Stimulated activated CD8-positive, alpha-beta memory T cell treated with anti-CD3 and anti-CD28 coated beads, Interleukin-12 subunit alpha, Interleukin-12 subunit beta, amount 100 ng/mL, for 4 hours (primary cell): ENCODE measurements at places on chromosomes 1 and 21.

- no peak for DNase-seq
These were observed 32.5 kb downstream of the ZNF648 start for GRCh38 chr1:182029002-182029378.

- no peak for DNase-seq
These were observed 109.2 kb downstream of the FAM78B start for GRCh38 chr1:166057650-166058049.

GRCh38 chr1:84433258-84434080 is 35.2 kb downstream of the DNASE2B start:
- DNase-seq = no peak

- no peak for DNase-seq
These were observed 58.8 kb upstream of the ZNF644 start for GRCh38 chr1:91080650-91081049.

DNA sequence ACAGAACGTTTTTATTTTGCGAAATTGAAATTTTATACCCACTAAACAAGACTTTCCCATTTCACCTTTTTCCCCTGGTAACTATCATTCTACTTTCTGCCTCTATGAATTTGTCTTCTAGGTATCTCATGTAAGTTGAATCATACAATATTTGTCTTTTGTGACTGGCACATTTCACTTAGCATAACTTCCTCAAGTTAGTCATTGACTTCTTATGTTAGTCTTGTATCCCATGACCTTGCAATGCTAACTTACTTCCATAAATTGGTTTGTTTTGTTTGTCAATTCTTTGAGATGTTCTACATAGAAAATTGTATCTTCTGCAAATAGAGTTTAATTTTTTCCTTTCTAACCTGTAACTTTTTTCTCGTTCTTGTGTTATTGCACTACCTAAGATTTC is 26.9 kb downstream of the SH3BP5L start:
- no peak for DNase-seq

GRCh38 chr1:54200519-54200997 is 591 bp downstream of the MRPL37 start:
- DNase-seq = no peak

GRCh38 chr1:28822799-28823198 is 10.8 kb downstream of the OPRD1 start:
- no peak for DNase-seq

DNA sequence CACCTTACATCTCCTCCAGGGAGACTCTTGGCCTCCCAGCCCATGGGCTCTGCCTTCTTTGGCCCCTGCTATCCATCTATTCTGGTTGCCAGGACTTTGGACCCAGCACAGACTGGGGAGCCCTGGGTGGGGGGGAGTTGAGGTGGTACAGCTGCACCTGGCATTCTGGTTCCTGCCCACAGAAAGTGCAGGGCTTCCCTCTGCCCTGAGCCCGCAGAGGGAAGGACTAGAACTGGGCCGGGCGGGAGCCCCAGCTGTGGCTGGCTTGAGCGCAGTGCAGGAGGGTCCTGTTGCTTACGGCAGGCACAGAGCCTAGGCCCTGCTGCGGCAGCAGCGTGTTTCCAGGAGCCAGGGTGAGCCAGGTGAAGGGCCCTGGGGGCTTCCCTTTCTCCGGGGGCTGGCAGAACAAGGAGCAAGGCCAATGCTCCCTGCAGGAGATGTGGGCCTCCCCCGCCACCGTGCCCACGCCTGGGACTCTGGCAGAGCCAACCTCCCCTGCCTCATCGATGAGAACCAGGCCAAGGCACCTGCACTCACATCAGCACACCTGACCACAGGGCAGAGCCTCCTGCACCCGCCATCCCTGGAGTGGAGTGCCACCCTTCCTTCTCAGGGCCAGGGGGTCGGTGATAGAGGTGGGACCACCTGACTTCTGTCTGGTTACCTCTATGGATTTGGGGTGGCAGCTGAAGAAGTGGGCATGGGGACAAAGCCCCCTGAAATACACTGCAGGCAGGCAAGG is 16.1 kb downstream of the PARS2 start:
- DNase-seq = no peak

- DNase-seq = no peak
These were observed 1.0 kb downstream of the FTCD start for GRCh38 chr21:46154155-46154954.

DNA sequence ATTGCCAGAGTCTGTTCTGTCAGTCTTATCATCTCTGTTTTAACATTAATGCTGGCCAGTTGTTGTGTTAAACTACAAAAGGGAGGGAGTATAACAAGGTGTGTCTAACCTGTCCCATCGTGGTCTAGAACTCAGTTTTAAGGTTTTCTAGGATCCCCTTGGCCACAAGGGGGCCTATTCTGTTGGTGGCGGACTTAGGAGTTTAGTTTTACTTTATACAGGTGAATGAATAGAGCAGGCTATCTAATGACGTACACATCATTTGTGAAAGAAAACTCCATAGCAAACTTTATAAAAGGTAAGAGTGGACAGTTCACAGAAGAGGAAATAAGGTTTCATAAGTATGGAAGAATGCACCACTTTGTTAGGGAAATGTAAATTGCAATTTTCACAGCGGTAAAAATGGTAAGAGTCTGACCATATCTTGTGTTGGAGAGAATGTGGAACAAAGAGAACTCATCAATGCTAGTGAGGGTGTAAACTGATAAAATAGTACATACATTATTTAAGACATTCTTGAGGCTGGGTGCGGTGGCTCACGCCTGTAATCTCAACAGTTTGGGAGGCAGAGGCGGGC is 2.5 kb upstream of the ATF6 start:
- DNase-seq = no peak

- no peak for DNase-seq
These were observed 6.6 kb upstream of the AZIN2 start for GRCh38 chr1:33074193-33074945.

DNA sequence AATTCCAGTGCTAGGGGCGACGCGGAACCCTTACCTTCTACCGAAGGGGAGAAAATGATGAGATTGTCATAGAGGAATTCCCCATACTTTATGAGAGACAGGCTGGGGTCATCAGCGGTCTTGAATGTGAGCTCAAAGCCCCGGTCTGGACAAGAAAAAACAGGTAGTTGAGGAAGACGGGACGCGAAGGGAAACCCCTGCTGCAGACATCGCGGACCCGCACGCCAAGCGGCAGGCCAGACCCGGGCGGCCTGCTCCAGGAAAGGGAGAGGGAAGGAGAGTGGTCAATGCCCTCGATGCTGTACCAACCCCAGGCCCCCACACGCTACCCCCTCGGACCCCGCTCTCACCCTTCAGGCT is 342 bp downstream of the DDOST start:
- no peak for DNase-seq

- DNase-seq = peak; percentile 83
These were observed 34.4 kb downstream of the SLC2A1 start for GRCh38 chr1:42924082-42924850.

- DNase-seq = no peak
These were observed 107.0 kb upstream of the TSPAN2 start for GRCh38 chr1:115196296-115196695.

GRCh38 chr21:15671188-15671587 is 58.6 kb upstream of the USP25 start:
- no peak for DNase-seq

GRCh38 chr1:210233495-210234328 is 1.1 kb downstream of the SERTAD4 start:
- no peak for DNase-seq

DNA sequence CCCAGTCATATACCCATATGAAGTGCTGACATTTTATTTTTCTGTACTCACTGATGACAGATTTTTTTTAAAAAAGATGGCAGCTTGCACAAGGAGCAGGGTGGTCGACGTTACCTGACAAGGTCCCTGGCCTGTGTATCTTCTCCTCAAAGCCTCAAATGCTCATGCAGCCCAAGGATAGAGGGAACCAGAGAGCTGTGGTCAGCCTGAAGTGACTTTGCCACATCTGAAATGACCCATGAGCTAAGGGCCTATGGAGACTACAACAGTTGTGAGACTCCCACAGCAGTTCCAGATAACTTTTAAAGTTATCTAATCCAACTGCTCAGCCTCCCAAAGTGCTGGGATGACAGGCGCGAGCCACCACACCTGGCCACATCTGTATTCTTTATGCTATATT is 131.1 kb downstream of the GLUL start:
- no peak for DNase-seq

DNA sequence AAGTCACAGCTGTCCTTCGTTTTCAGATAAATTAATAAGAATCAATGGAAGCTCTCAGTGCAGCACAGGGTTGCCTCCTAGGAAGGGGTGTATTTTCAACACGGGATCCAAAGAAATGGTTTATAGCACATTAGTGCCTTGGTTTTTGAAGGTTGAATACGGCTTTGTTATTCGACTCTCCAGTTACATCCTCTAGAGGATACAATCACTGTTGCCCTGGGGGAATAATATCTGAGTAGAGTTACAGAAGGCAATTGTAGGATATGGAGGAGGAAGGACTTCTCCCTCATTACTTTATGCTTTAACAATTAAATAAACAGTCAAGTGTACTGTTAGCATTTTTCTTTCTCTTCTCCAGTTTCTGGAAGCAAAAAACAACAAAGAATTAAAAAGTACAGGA is 14.3 kb upstream of the ZNF326 start:
- no peak for DNase-seq

- no peak for DNase-seq
These were observed 276.8 kb downstream of the TBX15 start for GRCh38 chr1:118711356-118711755.

- DNase-seq = no peak
These were observed 1.4 kb downstream of the ATF3 start for GRCh38 chr1:212609701-212610574.
